ENCODE measurements at places on chromosomes 1 and 21.

- DNase-seq, result no peak
Observed at GRCh38 chr1:100719490-100719889, at the start of gene VCAM1. Gene VCAM1, plus strand, starts transcription at chr1:100719742. Its CDS starts 119 bp downstream, at chr1:100719861.

DNA sequence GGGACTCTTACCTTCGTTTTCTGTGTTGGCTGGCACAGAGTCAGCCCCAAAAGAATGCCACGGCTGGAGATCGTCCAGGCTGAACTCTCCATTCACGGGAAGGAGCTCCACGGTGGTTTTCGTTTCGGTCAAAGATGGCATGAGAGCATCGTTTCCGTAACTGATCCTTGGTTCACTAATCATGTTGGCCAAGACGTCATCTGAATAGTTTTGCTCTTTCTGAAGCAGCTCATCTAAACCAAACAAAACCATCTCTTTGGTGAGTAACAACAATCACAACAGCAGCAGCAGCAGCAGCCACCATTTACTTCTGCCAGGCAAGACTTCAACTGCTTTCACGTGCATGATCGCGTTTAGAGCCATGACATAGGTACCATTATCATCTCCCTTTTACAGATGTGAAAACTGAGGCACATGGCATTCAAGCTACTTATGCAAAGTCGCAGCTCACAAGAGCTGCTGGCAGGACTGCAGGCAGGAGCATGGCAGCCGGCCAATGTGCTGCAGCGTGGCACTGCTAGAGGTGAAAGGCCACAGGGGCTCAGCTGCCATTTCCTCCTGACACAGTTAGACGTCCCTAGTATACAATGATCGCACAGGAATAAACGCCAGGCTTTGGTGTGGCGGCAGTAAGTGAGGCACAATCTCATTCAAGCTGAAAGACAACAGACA lies 177.1 kb downstream of the GABPA start:
- no peak for DNase-seq

- no peak for DNase-seq
Observed at GRCh38 chr1:190104961-190105360, 372.7 kb downstream of the BRINP3 start.

- DNase-seq, result no peak
Observed at GRCh38 chr1:10825592-10825991, 29.1 kb upstream of the CASZ1 start.

DNA sequence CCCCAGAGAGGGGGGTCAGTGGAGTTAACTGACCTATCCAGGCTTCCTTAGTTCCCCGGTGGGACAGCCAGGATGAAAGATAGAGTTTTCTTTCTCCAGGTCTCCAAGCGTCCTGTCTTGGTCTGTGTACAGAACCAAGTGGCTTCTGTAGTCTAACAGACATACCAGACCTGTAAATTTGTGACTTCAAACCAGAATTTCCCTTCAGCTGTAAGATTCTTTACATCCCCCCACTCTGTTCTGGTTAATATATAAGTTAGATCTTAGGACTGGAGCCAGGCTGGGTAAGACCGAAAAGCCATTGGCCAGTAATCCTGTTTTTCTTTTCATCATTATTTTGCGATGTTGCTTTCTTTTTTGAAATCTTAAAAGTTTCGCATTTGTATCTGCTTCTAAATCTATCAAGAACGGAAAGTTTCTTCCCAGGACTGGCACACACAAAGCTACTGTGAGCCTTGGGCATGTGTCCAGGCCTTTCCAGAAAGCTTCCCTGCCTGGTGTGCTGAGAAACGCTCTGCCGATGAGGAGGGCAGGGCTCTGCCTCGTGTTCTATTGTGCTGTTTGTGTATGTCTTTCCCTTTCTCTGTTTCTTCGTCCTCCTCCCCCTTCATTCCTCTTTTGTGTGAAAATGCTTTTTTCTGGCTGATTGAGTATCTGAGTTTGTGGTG lies 72.3 kb downstream of the RGL1 start:
- DNase-seq, result no peak

GRCh38 chr1:7293702-7294629 lies 477.1 kb upstream of the VAMP3 start:
- DNase-seq, result no peak

DNA sequence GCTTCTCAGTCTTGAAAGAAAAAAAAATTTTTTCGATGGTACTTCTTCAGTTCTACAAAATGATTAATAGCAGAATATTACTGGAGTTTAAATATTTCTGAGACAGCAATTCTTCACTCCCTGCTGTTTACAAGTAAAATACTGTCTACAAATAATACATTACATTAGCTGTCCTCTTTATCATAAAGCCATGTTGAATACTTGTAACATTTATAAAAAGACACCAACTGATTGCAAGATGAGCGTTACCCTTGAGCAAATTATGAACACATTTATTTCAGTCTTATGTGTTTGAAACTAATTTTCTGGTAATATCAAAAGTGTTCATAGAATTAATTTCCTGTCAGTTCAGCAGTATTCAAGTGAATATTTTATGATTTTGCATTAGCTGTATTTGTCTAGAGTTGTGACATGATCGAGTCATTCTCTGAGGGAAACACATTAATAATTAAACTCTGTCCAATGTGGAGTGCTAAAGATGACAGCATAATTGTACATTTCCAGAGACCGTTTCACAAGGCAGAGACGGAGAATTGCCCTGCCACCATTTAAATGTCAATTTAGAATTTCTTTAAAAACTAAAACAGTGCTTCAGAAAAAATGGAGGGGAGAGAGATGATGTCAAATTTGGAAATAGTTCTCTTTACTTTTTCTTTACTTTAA lies 1359.0 kb upstream of the ADGRL4 start:
- DNase-seq, result no peak
